Purkinje cell (primary cell): ENCODE measurements at places on chromosomes 6 and 20. TPM values are rescaled to one million over a fixed set of nuclear protein-coding genes. Genes with fewer than 3 reads are reported as not detected.

Gene RPP40
- polyA plus RNA-seq, result 15.1 and 27.2 TPM in 2 replicates

Gene HSPA1L
- 0.76 and 1.6 TPM in 2 replicates for polyA plus RNA-seq

Gene GJA1
- 40.2 and 41.6 TPM in 2 replicates for polyA plus RNA-seq

Gene SLC25A27
- 97.0 and 98.6 TPM in 2 replicates for polyA plus RNA-seq

Gene NCOA7
- polyA plus RNA-seq, result 418 and 490 TPM in 2 replicates

Gene BPIFA1
- polyA plus RNA-seq, result not detected in 2 replicates

Gene FOXP4
- polyA plus RNA-seq, result 6.0 and 11.8 TPM in 2 replicates

Gene SUPT3H
- 15.3 and 25.7 TPM in 2 replicates for polyA plus RNA-seq

Gene APCDD1L
- 0.27 and 0.95 TPM in 2 replicates for polyA plus RNA-seq

Gene ADGRB3
- polyA plus RNA-seq, result 135 and 137 TPM in 2 replicates

Gene RAB5IF
- 75.4 and 83.4 TPM in 2 replicates for polyA plus RNA-seq

Gene DEFB132
- not detected in 2 replicates for polyA plus RNA-seq

Gene PLA2G7
- 1.7 and 5.4 TPM in 2 replicates for polyA plus RNA-seq

Gene ZNF334
- polyA plus RNA-seq, result 10.5 and 13.3 TPM in 2 replicates

Gene THBD
- not detected in 2 replicates for polyA plus RNA-seq

Gene DTD1
- polyA plus RNA-seq, result 30.0 and 30.5 TPM in 2 replicates

Gene SH3BGRL2
- polyA plus RNA-seq, result 2.0 and 9.3 TPM in 2 replicates

Gene ULBP1
- not detected in 2 replicates for polyA plus RNA-seq

Gene RBM12
- 5.4 and 5.5 TPM in 2 replicates for polyA plus RNA-seq

Gene MAS1
- polyA plus RNA-seq, result 0.44 TPM in 1 of 2 replicates, not detected in the other

Gene TUBB1
- not detected in 2 replicates for polyA plus RNA-seq

Gene TNNC2
- 3.8 TPM in 1 of 2 replicates, not detected in the other for polyA plus RNA-seq

Gene CLIC5
- polyA plus RNA-seq, result 0.54 TPM in 1 of 2 replicates, not detected in the other

Gene TTBK1
- polyA plus RNA-seq, result 0.62 and 0.66 TPM in 2 replicates

Gene GNAS-AS1
- polyA plus RNA-seq, result not detected in 2 replicates

Gene FAM162B
- polyA plus RNA-seq, result not detected in 2 replicates

Gene ARFGEF2
- 17.8 and 19.8 TPM in 2 replicates for polyA plus RNA-seq

Gene ZHX3
- polyA plus RNA-seq, result 4.0 and 9.3 TPM in 2 replicates

Gene HAO1
- polyA plus RNA-seq, result not detected in 2 replicates

Gene GABRR1
- 0.85 and 1.7 TPM in 2 replicates for polyA plus RNA-seq

Gene CD40
- polyA plus RNA-seq, result 0.47 and 1.5 TPM in 2 replicates

Gene RUNX2
- polyA plus RNA-seq, result 1.8 and 2.2 TPM in 2 replicates

Gene EYA4
- polyA plus RNA-seq, result not detected in 2 replicates

Gene TPD52L1
- 0.85 and 3.5 TPM in 2 replicates for polyA plus RNA-seq
